ENCODE measurements at places on chromosomes 5 and 9. TPM values are rescaled to one million over a fixed set of nuclear protein-coding genes. Genes with fewer than 3 reads are reported as not detected.

GRCh38 chr5:101580591-101580990 lies 677.5 kb upstream of the ST8SIA4 start:
- no peak for DNase-seq

DNA sequence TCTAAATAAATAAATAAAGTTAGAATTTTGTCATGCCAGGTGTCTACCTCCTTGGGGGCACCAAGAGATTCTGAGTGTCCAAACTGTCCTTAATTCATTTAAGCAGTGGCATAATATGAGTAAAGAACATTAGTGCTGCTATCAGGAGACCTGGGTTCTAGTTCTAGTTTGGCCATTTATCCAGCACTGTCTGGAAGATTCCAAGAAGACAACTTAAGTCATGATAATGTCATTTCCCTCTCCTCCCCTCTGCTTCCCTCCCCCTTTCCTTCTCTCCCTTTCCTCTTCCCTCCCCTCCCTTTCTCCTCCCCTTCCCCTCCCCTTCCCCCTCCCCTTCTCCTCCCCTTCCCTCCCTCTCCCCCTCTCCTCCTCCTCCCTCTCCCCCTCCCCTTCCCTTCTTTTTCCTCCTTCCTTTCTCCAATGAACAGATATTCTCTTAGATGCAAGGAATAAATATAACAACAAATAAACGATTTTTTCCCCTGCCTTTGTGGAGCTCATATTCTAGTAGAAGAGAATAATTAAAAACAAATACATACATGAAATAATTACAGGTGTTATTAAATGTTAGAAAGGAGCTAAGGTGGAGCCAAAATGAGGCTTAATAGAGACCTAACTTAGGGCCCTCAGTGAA lies 90.8 kb downstream of the NMUR2 start:
- DNase-seq: no peak

Gene MCCC2
- polyA plus RNA-seq: 65.9 TPM

Gene STPG3
- 0.75 TPM for polyA plus RNA-seq

Gene ANKRD31
- 0.40 TPM for polyA plus RNA-seq

GRCh38 chr9:129254566-129255287 lies 76.7 kb upstream of the IER5L start:
- no peak for DNase-seq

Gene GOLGA2
- polyA plus RNA-seq: 67.6 TPM

All from right renal cortex interstitium (tissue), 3 donors.